ENCODE measurements at places on chromosomes 1 and 21. TPM values are rescaled to one million over a fixed set of nuclear protein-coding genes. Genes with fewer than 3 reads are reported as not detected.

TTC4 gene
- 27.4 TPM for total RNA-seq

CA6 gene
- not detected for total RNA-seq

APOBEC4 gene
- not detected for total RNA-seq

OR2T2 gene
- total RNA-seq, result not detected

TEKT2 gene
- not detected for total RNA-seq

C1orf87 gene
- total RNA-seq, result not detected

SLC35F3 gene
- total RNA-seq, result 5.4 TPM
